ENCODE measurements at places on chromosomes 5 and 9. TPM values are rescaled to one million over a fixed set of nuclear protein-coding genes. Genes with fewer than 3 reads are reported as not detected.

- DNase-seq, result no peak
Measured at GRCh38 chr9:119166096-119166495, 203.1 kb downstream of the BRINP1 start.

DNA sequence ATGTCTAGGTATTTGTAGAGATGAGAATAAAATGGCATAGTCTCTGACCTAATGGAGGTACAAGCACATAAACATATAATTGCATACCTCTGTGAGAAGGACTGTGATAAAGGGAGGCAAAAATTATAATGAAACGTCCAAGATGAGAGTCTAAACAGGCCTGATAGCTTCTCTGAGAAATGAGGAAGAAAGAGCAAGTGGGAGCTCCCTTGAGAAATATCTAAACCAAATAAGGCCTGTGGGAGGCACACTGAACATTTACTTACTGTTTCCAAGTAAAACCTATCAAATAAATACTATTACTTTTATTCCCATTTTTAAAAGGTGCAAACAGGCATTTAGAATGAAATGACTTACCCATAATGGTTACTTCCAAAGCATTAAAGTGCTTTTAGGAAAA lies 125.6 kb upstream of the PAPPA start:
- DNase-seq, result no peak

DNA sequence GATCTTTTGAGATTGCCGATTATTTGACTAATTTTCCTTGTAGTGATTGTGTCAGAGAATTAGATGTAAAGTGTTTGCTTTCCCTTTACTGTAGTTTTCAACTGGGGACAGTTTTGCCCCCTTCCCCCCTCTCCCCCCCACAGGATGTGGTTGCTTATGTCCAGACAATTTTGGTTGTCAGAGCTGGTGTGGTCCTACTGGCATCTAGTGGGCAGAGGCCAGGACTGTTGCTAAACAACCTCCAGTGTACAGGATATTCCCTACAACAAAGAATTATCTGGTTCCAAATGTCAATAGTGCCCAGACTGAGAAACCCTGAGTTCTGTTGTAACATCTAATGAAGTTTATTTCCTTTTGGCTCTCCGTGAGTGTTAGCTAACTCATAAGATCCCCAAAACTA lies 20.0 kb downstream of the TMEFF1 start:
- no peak for DNase-seq

DNA sequence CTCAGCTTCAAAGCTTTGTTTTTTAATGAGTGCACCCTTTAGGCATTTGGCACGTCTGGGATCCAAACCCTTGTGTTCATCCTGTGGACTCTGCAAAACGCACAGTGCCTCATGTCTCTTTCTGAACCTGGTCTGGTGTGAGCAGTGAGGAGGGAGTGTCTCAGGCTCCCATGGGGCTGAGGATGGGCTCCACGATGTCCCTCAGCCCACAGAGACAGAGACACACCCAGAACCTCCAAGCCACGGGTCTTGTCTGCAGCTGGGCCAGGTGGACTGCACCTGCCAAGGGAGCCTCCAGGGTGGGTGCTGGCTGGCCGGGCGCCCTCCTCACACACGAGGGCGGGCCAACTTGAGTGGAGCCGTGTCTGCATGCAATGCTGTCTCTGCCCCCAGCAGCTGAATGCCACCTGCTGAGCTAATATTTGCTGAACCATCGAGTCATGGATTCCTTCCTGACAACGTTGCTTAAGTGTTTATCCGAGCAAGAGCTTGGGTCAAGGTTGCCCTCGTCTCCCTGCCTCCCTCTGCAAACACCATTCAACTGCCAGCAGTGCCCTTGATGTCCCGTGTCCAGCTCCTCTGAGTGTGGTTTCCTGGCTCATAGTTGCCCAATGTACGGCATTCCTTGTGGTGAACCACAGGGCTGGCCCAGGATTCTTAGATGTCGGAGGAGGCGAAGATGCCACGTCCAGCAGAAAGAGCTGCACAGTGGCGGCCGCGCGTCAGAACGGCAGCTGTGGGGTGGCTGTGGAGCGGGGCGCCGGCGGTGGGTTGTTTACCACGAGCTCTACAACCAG lies 31.4 kb upstream of the LPCAT1 start:
- DNase-seq, result no peak

DNA sequence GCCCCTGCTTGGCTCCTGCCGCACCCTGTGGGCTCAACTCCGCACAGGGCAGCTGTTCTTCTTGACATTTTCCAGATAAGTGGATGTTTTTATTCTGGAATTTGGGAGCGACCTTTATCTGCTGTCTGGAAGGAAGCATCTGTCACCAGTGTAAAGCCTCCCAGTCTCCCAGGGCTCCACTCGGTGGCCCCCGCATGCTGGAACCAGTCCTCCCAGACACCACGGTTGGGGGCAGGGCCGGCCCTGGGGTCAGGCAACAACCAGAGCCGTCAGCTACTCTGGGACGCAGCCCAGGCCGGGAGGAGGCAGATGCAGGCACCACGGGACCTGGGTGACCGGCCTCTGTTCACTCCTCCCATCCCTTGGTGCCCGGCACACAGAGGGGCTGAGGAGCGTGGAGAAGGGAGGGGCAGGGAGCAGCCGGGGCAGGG lies 92.8 kb upstream of the ADAMTS2 start:
- no peak for DNase-seq

- DNase-seq, result no peak
Measured at GRCh38 chr9:110939047-110939446, 99.2 kb downstream of the LPAR1 start.

GRCh38 chr9:125744616-125745015 lies 2.6 kb upstream of the PBX3 start:
- no peak for DNase-seq

DNA sequence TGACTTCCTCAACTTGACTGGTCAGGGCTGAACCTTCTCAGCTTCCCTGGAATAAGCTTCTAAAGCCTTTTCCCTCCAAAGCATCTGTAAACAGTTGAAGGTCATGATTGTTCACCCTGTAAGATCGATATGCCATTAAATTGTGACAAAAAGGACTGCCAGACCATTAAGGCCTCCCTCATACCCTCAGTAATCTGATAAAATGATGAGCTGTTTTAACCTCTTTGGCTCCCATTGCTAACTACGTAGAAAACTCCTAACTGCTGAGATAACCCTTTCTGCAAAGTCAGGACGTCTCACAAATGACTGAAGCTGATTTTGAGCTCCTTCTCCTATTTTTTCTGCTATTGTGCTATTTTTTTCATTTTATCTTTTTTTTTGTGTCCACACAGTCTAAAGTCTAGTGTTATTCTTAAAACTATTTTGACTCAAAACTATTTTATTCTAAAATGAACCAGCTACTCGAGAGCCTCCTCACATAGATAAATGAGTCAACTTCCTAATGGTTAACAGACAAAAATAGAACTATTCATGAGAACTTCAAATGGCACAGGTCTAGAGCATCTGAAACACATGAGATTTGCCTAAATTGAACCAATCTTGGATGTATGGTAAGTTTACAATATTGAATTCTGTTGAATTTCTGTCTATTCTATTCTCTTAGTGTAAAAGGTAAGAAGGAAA lies 395.6 kb upstream of the TLE4 start:
- DNase-seq, result no peak

DNA sequence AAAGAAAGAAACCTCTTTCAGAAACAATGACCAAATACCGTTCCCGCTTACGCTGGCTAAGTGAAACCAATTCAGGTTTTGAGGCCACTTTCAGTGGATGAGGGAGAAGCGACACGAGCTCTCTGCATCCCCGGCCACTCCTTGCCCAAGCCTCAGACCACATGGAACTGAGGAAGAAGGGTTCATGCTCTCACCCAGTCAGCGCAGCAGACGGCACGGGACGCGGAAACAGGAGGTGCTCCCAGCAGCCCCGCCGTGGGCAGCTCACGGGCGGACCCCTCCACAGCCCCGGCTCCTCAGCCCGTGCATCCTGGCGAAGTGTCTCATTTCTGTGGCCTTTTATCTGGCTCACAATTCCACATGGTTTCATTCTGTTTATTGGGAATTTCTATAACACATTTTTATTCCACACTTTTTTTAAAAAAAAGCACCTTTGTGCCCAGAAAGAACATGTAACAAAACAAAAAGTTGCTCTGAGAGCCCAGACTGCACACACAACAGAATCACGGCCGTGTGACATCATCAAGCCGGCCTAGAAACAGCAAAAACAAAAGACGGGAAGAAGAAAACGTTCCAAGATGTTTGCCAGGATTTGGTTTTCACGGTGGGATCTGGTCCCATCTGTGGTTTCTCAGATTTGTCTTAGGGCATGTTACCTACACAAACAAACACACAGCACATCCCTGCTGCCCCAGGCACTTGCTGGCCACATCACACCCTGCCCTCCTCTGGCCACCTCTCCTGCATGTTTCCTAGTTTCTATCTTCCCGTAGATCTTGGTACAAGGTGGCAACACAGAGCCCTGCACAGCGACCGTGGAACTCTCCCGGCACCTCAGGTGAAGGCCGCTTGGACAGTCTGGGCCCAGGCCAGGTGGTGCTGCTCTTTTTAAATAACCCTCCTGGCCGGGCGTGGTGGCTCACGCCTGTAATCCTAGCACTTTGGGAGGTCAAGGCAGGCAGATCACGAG lies 16.2 kb downstream of the QSOX2 start:
- DNase-seq, result no peak

DNA sequence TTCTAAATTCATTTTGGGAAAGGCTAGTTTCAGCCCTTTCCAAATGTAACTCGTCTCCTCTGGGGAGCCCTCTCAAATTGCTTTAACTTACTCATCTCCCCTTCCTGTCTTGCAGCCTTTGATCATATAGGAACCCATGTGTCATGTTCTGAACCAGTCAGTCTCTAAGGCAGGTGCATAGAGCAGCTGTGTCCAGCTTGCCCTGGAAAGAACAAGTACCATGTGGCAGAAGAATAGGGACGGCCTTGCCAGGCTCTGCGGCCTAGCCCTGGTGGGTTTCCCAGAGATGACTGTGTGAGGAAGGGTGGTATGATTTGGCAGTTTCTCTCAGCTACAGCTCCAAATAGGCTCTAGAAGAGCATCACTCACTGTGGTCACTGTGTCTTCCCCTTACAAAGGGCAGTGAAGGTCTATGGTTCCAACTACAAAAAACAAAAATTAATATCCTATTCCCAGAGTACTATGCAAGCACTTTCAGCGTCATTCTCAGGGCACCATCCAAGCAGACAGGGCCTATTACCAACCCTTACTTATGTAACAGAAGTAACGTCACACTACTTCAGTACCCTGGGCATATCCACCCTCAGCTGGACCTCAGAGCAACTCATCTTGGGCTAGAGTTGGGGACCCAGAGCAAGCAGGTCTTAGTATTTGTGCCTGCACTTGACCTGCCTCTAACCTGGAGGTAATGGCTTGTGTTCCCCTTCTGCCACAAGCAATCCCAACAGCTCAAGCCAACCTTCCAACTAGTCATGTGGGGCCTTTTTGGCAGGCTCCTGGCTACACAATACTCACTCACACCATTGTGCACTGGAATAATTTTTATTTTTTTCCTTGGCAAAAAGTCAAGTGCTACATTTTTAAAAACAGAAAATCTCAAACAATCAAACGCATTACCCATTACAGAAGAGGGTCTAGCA lies 37.2 kb upstream of the UBAP2 start:
- DNase-seq, result no peak

GRCh38 chr5:86686046-86686445 lies 68.3 kb downstream of the COX7C start:
- no peak for DNase-seq

DNA sequence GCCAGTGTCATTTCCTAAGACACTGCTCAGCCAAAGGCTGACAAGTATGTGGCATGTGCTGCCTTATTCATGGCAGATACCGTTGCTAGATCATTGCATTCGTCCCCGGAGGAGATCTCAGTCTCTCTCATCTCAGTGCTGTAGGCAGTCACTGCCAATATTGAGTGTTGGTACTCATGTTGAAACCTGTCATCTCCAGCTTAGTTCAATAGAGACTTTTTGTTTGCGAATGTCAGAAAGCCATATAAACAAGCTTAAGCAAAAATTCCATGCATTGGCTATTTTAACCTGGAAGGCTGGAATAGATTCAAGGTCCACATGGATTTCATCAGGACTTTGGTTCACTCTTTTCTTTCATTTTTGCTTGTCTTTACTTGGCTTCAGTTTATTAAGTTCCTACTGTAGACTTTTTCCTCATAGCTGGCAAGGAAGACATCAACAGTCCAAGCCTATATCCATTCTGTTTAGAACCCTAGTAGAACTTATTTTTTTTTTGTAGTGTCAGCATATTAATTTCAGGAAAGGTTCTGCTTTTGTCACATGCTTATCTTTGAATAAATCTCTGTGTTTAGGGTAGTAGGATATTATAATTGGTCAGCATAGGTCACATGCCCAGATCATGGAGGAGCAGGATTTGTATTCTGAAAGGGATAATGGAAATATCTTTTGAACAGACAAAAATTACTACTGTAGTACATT lies 66.8 kb downstream of the FCHO2 start:
- no peak for DNase-seq

GRCh38 chr9:8857926-8858595 lies 1058.5 kb upstream of the DMAC1 start:
- DNase-seq, result peak; percentile 27

- peak; percentile 45 for DNase-seq
Measured at GRCh38 chr5:174935854-174936474, 211.6 kb downstream of the MSX2 start.

- no peak for DNase-seq
Measured at GRCh38 chr5:170256571-170256970, 23.8 kb downstream of the C5orf58 start.

- DNase-seq, result no peak
Measured at GRCh38 chr9:116213693-116214047, 60.1 kb downstream of the PAPPA start.

DNA sequence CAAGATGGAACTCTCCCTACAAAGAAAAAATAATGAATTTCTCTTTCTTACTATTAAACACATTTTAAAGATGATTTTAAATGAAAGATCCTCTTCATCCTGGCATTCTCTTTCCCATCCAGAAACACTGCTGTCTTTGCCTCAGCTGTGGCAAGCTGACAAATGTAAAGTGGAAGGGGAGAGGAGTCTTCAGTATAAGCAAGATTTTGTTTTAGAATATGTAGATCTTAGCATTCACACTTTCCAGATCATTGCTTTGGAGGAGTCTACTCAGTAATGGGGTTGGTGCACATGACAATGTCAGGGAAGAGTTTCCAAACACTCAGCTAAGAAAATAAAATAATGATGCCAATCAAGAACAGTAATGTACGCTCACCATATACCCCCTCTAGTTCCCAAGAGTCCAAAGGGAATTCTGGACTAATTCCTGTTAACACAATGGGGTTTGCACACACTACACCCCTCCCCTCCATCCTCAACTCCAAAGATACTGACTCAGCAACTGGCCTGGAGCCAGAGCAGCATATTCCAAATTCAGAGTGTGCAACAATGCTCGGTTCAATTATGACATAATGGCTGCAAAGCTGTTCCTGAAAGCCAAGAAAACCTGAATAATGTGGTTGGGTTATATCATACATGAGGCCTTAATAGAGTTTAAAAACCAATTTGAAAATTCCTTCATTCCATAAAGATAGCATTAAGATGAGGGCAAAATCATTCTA lies 4.6 kb downstream of the C5orf63 start:
- DNase-seq, result no peak

- no peak for DNase-seq
Measured at GRCh38 chr5:52269859-52270258, 517.9 kb upstream of the ITGA1 start.

POLR1E gene
- 39.0 TPM for total RNA-seq

ZNG1E gene
- total RNA-seq, result 39.4 TPM

BTNL3 gene
- not detected for total RNA-seq

SLC6A7 gene
- not detected for total RNA-seq

KIAA0825 gene
- 1.1 TPM for total RNA-seq

C8G gene
- total RNA-seq, result 1.4 TPM

LCP2 gene
- 386 TPM for total RNA-seq
